ENCODE measurements at places on chromosomes 7 and 10.

- no peak for DNase-seq
Observed at GRCh38 chr7:66307591-66308215, 102.6 kb downstream of the TPST1 start.

GRCh38 chr7:63925262-63925625, 73.4 kb upstream of the ZNF722 start:
- DNase-seq: no peak

DNA sequence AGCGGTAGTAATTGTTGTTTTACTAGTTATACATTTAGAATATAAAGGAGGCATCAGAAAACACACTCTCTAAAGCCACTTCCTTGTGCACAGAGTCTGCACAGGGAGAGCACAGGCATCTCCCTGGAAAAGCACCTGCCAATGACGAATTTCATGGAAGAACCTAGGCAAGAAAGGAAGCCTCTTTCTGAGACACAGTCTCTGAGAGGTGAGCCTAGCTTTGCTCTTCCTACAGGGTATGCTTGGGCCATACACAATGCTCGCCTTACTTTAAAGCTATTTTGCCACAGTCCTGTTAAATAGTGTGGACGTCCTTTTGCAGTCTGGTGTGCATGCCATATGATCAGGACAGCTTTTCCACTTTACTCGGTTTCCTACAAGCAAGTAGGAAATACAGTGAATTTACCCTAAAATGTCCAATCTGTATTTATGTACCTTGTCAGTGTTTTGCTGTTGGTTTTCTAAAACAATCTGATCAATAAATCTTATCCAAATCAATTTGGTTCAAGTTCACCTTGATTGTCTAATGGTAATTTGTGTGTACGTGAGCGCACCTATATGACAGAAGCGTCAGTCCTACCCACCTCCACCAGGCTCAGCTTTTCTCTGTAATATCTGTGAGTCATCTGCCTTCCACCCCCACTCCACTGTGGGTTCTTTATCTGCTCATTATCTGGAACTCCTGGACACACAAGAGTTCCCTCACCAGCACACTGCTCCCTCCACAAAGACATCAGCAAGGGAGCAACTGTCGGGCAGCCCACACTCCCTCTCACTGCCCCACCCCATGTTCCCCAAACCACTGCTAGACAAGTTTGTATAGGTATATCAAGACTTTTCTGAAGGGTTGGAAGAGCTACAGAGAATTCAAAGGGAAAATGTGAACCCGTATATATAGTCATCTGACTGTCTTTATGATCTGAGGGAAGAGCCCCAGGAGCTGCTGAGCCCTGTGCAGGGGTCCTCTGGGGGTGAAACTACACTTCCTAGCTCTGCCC, 65.2 kb downstream of the KLHDC10 start:
- no peak for DNase-seq

GRCh38 chr7:140674899-140675701, 2.4 kb downstream of the ADCK2 start:
- no peak for DNase-seq

- DNase-seq: no peak
Observed at GRCh38 chr10:71081229-71081560, 131.2 kb upstream of the UNC5B start.

GRCh38 chr7:108358553-108358952, 97.7 kb downstream of the NRCAM start:
- no peak for DNase-seq

GRCh38 chr7:14834456-14834855, 68.1 kb downstream of the DGKB start:
- no peak for DNase-seq

DNA sequence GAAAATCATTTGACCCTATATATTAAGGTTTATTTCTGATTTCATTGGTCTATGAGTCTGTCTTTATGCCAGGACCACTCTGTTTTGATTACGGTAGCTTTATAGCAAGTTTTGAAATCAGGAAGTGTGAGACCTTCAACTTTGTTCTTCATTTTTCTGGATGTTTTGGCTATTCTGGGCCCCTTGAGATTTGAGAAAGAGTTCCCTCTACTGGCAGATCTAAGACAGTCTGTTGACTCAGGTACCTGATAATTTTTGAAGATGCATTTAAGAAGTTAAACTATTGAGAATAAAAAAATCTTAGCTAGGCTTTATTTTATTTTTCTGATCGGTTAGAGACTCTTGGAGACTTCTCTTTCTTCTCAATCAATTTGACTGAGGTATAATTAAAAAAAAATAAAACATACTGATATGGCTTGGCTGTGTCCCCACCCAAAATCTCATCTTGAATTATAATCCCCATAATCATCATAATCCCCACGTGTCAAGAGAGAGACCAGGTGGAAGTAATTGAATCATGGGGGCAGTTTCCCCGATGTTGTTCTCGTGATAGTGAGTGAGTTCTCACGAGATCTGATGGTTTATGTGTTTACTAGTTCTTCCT, 209.2 kb downstream of the SNX10 start:
- DNase-seq: no peak

GRCh38 chr7:1475991-1476390, 16.7 kb upstream of the MICALL2 start:
- no peak for DNase-seq

- DNase-seq: no peak
Observed at GRCh38 chr10:12701696-12702095, 299.8 kb downstream of the CCDC3 start.

- DNase-seq: no peak
Observed at GRCh38 chr10:37314862-37315261, 189.5 kb downstream of the ANKRD30A start.

- peak; percentile 48 for DNase-seq
Observed at GRCh38 chr7:25726170-25726780, 425.7 kb upstream of the NFE2L3 start.

GRCh38 chr7:44622342-44623151, 16.1 kb downstream of the OGDH start:
- no peak for DNase-seq

- DNase-seq: no peak
Observed at GRCh38 chr7:130063036-130063435, 7.3 kb upstream of the KLHDC10 start.
